Activated CD8-positive, alpha-beta memory T cell treated with anti-CD3 and anti-CD28 coated beads for 1 hour (primary cell): ENCODE measurements at places on chromosomes 2 and 18.

DNA sequence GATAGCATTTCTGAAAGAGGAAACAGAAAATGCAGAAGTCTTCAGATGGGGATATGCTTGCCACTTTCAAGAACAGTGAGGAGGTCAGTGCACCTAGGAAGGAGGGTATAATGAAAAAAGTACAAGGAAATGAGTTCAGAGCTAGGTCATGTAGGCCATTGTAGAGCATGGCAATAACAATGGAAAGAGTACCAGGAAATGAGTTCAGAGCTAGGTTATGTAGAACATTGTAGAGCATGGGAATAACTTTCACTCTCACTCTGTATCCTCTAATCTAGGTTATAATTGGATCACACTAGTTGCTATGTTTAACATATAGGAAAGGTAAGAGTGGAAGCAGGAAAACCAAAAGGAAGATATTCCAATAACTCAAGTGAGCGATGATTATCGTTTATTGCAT is 12.3 kb downstream of the SCG2 start:
- no peak for DNase-seq

DNA sequence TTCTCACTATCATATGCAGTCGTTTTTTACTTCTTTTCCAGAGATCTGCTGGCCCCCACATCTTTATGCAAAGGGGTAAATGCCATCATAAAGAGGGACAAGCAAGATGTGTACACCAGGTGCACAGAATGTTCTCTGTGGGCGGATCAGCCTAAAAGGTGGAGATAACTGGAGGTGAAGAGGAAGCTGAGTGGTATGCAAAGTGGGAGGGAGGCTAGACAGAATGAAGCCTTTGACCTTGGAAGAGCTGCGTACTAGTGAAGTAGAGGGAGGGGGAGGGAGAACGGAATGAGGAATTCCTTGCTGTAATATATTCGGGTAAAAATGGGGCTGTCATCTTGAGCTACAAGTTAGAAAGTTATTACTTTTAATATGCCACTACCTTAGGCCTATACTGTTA is 287.5 kb upstream of the VRK2 start:
- no peak for DNase-seq

GRCh38 chr2:16933355-16933754 is 267.7 kb upstream of the CYRIA start:
- no peak for DNase-seq

- DNase-seq, result no peak
Observed at GRCh38 chr2:66555091-66555490, 120.2 kb downstream of the MEIS1 start.

DNA sequence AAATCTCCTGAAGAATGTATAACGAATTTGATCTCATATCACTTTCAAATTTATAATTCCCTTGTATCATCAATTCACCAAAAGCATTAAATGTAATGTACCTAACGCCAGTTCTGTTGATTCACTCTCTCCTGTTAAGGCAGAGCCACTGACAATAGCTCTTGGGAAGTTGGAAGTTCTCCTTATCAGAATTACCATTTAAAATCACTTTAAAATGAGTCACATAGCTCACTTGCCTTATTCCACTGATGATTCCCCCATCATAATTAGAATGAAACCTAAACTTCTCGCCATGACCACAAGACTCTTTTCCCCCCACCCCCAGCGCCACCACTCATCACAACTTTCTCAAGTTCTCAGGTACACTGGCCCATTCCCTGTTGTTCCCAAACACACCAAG is 117.1 kb downstream of the PID1 start:
- DNase-seq, result no peak

GRCh38 chr18:45277908-45278307 is 337.4 kb upstream of the SLC14A2 start:
- no peak for DNase-seq

- DNase-seq, result no peak
Observed at GRCh38 chr2:33316328-33316727, 160.1 kb upstream of the RASGRP3 start.

- no peak for DNase-seq
Observed at GRCh38 chr2:207142461-207142860, 23.3 kb downstream of the KLF7 start.

- DNase-seq, result no peak
Observed at GRCh38 chr2:223523551-223524001, 78.6 kb downstream of the SCG2 start.

DNA sequence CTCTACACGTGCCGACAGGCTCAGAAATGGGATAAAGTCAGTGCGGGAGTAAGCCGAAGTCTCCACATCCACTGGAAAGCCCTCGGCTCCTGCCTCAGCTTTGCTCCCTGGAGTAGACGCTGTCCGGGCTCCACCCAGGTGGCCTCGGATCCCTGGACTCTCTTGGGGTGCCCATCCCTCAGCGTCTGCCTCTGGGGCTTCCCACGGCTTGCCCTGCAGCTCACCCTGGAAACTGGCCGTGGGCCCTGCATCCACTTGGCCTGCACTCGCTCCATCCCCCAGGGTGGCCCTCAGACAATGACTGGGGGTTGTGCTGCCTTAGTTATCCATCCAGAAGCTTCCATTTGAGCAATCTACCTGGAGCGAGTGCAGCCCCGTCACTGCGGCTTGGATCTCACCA is 36.2 kb upstream of the TAF1B start:
- DNase-seq, result no peak

DNA sequence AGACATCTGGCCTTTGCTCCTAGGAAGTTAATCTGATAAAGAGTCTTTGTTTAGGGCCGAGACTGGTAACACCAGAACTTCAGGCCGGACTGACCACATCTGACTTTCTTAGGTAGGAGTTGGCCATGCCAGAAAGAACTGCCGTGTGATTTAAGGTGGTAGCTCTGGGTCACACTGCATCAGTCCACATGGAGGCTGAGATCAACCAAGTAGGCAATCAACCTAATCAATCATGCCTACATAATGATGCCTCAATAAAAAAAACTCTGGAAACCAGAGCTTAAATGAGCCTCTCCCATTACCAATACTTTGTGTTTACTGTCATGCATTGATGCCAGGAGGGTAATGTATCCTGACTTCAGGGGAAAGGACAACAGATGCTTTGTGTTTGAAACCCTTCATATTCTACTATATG is 44.1 kb upstream of the ORC2 start:
- no peak for DNase-seq

DNA sequence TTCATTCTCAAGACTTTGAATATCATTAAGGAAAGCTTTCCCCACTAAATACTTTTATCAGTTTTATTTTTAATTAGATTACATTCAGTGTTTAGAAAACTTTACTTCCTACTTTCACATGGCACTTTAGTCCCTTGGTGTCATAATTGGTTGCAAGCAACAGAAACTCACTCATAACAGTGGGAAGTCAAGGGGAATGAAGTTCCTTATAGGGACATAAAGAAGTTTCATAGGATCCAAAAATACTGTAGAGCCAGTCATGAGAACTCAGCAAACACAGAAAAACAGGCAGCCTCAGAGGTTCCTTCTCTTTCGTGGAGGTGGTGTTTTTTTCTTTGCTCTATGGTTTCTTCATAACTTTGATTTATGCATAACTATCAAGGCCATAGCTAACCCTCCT is 809.0 kb downstream of the BCL11A start:
- DNase-seq, result no peak

GRCh38 chr2:234335661-234336228 is 161.1 kb downstream of the ARL4C start:
- peak; percentile 38 for DNase-seq

DNA sequence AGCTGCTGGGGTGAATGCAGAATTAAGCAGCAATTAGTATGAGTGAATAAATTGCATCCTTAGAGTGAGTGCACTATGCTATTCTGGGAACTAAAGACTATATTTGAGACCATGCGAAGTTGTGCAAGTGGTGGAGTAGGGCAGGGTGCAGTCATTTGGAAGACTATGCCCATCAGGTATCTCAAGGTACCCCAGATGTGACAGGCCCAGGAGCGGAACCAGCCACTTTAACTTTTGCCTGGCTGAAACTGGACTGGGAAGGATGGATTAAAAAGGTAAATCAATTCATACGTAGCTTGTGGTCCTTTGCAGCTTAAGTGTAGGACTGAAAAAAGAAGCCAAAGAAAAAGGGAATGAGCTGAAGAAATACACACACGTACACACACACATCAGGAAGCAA is 1.7 kb downstream of the KYNU start:
- no peak for DNase-seq

GRCh38 chr2:12762976-12763375 is 46.2 kb downstream of the TRIB2 start:
- no peak for DNase-seq

DNA sequence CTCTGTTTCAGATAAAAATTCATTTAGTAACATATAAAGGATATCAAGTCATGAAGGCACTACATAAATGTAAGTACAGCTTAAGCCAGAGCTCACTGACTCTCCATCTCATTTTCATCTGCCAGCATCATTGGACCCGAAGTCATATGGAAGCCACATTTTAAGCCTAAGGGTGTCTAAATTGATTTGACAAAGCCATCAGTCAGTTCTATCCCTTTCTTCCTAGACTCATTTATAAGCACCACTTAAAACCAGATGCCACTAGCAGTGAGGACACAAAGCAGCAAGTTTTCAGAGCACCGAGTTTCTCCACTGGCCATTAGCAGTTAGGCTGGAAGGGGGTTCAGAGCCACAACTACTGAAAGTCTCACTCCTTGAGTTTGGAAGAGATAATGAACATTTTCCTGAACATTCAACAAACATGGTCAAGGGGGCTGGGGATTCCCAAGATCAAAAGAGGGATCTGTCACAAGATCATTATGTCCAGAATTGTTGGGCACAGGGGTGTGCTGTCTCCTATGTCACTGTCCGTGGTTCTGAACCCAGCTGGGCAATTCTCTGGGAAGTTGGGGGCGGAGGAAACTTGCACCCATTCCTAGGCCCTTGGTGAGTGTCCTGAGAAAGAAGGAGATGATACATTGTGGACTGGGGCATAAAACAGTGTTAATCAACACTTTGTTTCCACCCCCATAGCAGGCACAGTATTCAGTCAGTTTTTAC is 158.5 kb upstream of the LMAN1 start:
- no peak for DNase-seq

DNA sequence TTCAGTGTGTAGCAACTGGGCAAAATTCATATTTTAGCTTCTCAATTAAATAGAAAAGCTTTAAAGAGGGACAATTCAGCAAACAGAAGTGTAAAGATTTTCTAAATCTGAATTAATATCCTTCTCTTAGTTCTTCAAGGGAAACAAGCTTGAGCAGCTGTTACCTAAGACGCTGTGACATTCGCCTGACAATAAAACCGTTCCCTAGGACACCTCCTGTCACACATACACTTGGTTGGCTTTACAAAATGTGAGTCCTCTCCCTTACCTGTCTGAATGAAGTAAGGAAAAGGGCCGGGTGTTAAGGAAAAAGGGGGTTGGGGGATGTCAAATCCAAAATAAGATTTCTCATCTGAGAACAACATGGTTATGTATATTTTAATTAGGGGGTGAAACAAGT is 2.1 kb downstream of the SERTAD2 start:
- no peak for DNase-seq
